Memory B cell (primary cell): ENCODE measurements at places on chromosomes 3 and 15.

GRCh38 chr15:38894243-38894948 is 329.8 kb upstream of the RASGRP1 start:
- DNase-seq = no peak

DNA sequence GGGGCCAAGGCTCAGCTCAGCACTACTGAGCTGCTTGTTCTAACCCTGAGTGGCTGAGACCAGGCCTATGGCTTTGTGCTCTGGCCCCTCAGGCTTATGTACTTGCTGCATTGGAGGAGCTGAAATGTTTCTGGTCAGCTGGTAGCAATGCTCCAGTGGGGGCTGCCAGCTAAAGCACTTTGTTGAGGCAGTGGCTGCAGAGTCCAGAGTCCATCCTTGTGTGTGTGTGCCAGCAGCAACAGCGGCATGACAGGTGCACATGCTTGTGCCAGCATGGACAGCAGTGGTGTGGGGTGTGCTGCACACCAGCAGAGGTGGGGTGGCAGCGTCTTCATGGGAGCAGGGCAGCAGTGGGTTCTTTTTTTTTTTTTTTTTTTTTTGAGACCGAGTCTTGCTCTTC is 169.1 kb downstream of the VPS8 start:
- no peak for DNase-seq

DNA sequence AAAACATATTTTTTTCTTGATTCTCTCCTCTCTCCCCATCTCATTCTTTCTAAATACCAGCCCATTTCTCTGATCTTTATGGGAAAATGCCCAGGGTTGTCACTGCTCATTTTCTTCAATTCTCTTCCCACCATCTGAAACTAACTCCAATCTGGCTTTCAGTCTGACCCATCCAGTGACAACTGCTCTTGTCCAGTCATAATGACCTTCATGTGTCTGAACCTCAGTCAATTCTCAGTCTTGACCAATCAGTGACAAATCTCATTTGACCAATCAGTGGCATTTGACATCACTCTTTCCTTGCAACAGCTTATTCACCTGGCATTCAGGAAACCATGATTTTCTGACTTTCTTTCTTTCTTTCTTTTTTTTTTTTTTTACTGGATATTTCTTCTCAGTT is 15.1 kb downstream of the VEPH1 start:
- DNase-seq = no peak

GRCh38 chr3:155948476-155948875 is 78.0 kb downstream of the GMPS start:
- no peak for DNase-seq

GRCh38 chr3:100912571-100912970 is 80.7 kb downstream of the ABI3BP start:
- DNase-seq = no peak

- DNase-seq = no peak
These were observed 741.2 kb downstream of the NR2F2 start for GRCh38 chr15:97071668-97072067.
